GF-D8 (cell line): ENCODE measurements at places on chromosomes 7 and 10.

GRCh38 chr10:124403548-124403947, 15.2 kb downstream of the OAT start:
- DNase-seq = peak; percentile 53

DNA sequence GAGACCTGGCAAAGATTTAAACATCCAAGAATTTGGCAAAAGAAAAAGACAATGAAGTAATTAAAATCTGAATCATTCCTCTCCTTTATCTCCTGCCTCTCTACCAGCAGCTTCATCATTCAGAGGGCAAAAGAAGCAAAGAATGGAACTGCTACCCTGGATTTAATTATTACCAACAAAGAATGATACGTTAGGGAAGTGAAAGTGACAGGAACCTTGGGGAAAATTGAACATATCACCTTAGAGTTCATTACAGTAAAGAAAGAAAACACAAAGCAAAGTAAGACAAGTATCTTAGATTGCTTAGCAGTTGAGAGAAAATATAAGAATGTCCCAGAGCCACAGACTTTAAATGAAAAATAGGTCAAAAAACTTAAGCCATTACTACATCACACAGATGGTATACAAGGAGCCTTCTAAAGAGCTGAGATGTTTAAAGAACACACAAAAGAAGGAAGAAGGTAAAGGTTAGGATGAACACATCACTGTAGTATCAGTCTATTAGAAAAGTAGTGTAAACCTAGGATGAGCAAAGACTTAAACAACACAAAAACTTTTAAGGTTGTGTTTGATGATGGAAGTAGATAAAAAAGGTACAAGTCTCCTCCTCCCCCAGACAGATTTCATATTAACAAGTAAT, 17.5 kb downstream of the CTNNA3 start:
- DNase-seq = no peak

GRCh38 chr10:47224546-47225218, 75.3 kb upstream of the GDF10 start:
- no peak for DNase-seq

GRCh38 chr10:80421050-80421706, 12.8 kb downstream of the PRXL2A start:
- DNase-seq = no peak

- DNase-seq = no peak
Observed at GRCh38 chr10:100731407-100732240, 13.8 kb upstream of the PAX2 start.

DNA sequence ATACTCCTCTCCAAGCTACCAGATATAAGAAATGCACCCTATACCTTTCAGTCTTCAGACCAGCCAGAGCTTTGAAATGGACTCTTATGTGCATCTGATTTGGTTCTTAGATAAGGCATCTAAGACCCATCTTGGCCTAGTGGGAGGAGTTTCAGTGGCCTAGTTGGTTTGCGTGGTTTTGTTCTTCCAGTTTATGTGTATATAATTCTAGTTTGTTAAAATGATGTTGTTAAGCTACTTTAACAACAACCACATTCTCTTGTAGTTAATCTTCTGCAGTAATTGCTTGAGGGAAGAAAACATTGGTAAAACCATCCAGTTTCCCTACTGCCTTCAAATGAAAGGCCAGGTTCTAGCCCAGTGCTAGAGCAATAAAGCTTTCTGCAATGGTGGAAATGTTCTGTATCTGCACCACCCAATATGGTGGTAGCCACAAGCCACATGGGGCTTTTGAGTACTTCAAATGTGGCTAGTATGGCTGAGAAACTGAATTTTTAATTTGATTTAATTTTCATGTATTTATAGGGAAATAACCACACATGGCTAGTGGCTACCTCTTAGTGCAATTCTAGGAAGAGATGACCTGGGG, 66.3 kb downstream of the KLHDC10 start:
- DNase-seq = no peak
